Left ventricle myocardium inferior (tissue), 1 donor: ENCODE measurements at places on chromosomes 6 and 20. TPM values are rescaled to one million over a fixed set of nuclear protein-coding genes. Genes with fewer than 3 reads are reported as not detected.

DNA sequence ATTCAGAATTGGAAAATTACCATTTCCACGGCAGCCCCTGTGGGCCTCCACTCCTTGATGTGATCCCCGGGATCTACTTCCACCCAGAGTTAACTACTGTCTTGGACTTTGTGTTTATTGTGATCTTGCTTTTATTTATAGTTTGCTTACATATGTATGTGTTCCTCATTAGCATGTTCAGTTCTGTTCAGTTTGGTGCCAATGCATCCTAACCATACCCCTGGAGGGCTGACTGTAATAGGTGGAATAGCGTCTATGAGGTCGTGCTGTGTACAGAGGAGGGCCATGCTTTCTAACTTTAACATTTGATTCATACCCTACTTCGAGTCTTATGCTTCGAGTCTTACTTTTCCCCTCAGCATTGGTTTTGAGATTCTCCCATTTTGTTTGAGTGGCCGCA is 104.3 kb upstream of the SLC24A3 start:
- DNase-seq = no peak

DNA sequence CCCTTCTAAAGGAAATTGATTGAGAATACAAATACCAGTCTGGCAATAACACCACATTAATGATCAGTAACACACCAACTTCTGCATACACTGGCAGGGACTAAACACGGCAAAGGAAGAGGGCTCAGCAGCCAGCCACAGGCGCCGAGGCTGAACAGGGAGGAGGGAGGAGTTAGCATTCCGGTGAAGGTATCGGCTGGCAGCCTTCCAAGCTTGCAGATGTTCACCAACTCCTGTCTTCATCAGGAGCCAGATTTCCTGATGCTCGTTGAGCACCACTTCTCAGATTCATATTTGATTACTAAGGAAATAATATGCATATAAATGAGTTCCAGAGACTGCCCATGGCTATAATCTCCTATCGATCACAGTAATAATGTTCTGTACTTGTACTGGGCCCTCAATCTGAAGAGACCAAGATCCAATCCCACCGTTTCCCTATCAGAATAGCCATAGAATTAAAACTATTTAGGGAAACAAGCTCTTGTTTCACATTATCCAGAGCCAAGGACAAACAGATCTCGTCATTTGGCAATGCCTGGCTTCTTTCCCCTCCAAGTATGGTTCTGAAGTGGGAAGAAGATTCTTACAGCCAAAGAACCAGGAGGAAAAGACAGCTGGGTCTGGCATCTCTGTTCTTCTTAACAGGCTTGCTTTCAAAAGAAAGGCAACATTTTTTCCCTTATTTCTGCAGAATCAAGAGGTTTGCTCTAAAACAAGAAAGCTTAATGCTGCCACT is 42.2 kb downstream of the GFOD1 start:
- DNase-seq = peak; percentile 65

- DNase-seq = no peak
Observed at GRCh38 chr20:59748619-59749191, 144.4 kb downstream of the PHACTR3 start.

- DNase-seq = no peak
Observed at GRCh38 chr6:111909238-111909637, 36.0 kb upstream of the FYN start.

DNA sequence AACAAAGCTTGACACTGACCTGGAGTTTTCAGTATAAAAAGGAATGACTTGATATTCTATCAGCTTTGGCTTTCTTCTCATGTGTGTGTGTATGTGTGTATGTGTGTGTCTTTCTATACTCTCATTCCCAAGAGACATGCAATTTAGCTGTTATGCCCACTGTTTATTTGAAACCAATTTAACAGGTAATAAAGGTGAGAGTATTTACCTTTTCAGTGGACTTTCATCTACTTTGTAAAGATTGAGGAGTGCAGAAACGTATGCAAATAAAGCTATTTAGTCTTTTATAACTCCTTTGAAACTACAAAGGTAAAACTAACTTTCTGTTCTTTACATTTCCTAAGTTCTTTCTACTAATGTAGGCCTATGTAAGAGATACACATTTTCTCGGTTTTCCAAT is 103.5 kb upstream of the HS3ST5 start:
- no peak for DNase-seq

- no peak for DNase-seq
Observed at GRCh38 chr6:143784316-143784715, 58.8 kb upstream of the LTV1 start.

GRCh38 chr20:38674092-38674764 is 50.1 kb upstream of the SLC32A1 start:
- DNase-seq = no peak

DNA sequence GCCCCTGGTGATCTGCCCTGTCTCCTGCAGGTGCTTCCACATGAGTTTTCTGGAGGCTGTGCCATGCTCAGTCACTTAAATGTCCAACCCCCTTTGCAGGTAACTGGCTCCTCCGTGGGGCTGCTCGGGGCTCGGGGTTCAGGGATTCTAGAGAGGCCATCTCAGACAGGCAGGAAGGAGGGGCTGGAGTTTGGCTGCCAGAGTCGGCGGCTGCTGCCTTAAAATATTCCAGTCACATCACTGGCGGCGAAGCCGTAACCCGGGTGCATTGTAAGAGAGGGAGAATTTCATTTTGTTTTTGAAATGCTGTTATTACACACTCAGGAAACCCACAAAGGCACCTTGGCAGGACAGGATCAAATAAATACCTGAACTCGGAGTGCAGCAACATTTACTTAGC is 212.9 kb upstream of the PMEPA1 start:
- no peak for DNase-seq

DNA sequence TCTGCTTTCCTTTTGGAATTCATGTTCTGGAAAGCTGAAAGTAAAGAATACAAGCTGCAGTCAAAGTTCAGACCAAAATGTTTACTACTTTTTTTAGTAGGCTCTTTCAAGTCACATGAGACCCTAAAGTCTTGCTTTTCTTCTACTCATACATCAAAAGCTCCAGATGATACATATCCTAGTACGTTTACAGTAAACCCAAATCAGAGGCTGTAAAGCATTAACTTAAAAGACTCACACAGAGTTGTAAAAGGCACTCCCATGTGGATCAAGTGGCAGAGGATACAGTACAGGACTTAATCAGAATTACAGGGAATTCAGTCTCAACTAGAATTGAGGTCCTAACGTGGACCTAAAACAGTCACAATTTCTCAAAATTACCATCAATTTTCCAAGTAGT is 40.7 kb downstream of the STK38 start:
- DNase-seq = no peak

DNA sequence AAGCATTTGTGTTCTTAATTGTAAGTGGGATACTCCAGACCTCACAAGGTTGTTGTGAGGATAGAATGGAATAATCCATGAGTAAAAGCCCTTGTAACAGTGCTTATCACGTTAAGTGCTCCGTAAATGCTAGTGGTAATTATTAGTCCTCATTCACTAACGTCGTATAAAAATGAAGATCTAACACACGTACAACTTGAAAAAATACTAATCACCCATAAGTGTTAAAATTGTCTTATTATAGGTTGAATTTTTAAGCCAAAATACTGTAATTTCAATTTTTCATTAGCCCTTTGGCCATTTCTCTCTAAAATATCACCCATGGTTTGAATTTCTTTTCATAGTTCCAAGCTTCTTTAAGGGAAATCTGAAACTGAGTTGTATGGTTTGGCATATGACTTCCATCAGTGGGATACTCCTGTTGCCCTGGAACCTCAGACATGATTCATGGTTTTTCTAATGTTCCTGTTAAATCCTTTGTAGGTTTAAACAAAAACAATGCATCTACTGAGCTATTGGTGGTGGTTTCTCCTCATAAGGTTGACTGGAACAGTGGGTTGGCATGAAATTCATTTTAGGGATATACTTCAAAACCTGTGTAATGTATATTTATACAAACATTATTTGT is 19.1 kb downstream of the XRN2 start:
- DNase-seq = no peak

GRCh38 chr6:144285548-144285797 is 338 bp downstream of the UTRN start:
- no peak for DNase-seq

GRCh38 chr6:50837589-50838445 is 19.1 kb downstream of the TFAP2B start:
- no peak for DNase-seq

GRCh38 chr6:24255676-24256075 is 102.2 kb downstream of the DCDC2 start:
- no peak for DNase-seq

FAM229B gene
- 69.5 TPM for total RNA-seq

ARFGEF3 gene
- total RNA-seq = 2.0 TPM

TFAP2A gene
- 0.66 TPM for total RNA-seq

PFDN6 gene
- 47.8 TPM for total RNA-seq

MUC21 gene
- total RNA-seq = not detected

FAM209A gene
- not detected for total RNA-seq

FOXQ1 gene
- total RNA-seq = not detected
